ENCODE measurements at places on chromosomes 7 and 10.

DNA sequence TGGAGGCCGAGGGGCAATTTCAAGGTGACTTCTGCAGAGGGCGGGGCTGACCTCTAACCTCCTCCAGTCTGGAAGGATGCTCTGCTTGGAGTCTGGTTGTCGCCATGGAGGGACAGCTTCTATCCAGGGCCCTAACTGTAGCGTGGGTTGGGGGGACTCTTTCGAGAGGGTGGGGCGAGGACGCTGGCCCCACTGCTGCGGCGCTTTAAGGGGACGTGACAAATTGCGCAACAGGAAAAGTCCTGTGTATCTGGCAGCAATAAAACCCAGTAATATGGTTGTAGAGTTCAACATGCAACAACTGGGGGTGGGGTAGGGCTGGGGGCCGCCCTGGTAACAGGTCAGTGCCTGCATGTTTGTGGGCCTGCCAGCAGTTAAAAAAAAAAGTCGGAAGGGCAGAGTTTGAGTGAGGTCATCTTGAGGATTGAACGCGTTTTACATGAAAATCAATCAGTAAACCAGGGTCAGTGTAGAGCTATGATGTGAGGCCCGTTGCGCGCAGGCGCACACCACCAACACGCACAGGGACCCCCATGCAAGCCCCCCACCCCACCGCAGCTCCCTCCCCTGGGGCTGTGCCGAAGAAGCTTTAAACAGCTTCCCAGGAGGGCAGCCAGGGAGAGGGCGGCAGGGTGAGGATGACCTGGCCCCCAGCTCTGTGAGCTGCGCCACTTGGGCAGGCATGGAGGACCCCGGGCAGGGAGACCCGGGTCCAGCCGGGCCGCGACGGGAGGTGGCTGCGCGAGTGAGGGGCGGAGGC is 4.3 kb downstream of the SHH start:
- DNase-seq, result no peak

DNA sequence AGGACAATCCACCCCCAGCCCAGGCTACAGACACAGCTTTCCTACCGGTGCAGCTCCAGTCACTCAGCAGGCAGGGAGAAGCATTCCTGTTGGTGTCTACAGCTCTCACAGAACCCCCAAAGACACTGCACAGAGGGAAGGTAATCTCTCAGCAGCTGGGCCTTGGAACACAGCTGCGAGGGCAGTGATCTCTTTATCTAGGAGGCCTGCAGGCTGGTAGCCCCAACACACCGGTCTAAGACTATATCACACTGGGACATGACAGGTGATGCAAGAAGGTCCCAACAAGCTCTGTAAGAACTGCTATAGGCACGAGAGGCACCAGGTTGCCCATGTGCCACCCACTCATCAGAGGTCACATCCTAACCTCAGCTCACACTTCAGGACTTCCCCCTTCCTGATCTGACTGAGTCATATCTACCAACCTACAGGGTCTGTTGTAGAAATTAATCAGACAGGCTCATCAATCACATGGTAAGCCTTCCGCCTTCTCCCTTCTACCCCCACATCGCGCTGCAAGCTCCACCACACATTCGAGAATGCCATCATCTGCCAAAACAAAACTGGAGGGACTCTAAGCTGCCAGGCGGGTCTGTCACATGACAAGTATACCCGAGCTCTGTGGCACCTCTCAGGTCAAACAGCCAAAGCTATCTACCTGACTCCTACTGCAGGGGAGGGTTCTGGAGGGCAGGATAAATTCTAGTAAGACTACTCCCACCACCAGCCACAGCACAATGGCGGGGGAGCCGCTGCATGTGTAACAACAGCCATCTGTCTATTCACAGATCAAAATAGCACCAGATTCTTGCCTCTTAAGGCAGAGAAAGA is 26.1 kb downstream of the FAM53B start:
- DNase-seq, result peak; percentile 87

GRCh38 chr10:133069033-133069525 is 18.6 kb upstream of the ADGRA1 start:
- DNase-seq, result no peak

DNA sequence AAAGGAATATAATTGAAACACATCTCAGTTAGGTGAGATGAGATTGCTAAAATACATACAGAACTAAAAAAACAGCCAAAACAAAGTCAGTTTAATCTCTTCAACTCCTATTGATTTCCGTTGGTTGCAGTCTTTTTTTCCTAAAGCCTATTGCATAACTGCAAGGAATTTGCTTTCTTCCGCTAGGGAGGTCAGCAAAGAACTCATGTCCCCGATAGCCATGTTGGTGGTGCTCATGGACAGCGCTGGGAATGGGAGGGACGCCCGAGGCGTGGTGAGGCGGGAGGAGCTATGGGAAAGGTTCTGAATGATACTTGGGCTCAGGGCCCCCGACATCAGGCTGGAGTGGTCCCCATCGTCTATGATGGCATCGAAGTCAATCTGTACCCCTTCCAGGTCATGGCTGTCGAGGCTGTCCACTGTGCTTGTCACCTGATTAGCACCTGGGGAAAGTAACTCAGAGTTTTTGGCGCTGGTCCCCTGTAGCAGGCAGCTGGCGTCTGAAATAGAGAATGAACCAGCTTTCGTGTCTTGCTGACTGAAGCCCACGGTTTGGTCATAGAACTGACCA is 261.4 kb upstream of the INHBA start:
- no peak for DNase-seq

DNA sequence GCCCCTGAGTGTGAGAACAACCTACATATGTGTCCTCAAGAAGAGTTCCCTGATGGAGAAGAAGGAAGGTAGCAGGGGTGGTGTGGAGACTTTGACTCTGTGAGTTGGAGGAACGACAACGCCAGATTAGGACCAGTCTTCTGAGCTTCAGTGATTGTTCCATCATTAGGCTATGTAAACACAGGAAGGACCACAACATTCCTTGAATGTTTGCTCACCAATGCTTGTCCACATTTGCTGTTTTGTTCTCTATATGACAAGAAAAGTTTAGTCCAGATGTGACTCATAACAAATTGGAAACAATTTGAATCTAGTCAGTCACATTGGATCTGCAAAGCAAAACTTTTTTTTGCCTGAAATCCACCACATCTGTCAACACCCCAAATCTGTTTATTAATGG is 62.7 kb downstream of the ENTPD1 start:
- no peak for DNase-seq

- DNase-seq, result no peak
Measured at GRCh38 chr10:118816471-118817168, 61.9 kb upstream of the CACUL1 start.

DNA sequence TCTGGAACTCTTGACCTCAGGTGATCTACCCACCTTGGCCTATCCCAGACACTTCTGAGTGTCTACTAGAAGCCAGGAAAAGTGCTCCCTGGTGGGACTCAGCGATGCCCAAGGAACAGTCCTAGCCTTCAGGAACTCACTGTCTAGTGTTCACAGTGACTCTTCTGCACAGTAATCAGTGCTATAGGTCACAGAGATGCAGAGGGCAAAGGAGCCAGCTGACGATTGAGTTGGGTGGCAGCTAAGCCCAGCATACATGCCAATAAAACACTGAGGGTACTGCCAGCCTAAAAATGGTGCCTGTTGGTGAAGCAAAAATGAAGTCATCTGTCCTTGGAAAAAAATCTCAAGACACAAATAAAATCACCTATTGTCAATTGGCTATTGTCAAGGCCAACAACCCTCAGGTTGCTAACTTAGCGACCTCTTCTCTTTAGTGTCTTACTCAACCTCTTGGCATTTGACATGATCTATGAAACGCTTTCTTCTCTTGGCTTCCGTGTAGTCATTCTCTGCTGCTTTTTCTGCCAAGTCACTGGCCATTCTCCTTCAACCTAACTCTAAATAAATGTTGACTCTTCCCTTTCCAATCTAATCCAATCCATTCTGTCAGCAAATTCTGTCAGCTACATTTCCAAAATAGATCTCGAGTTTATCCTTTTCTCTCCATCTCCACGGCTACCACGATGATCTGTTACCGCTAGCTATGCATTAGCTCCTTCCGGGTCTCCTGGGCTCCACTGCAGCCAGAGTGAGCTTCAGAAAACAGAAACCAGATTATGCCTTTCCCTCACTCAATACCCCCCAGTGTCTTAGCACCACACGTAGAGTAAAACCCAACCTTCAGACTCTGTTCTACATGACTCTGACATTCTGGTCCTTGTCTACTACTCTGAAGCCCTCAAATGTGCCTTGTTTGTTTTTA is 99.2 kb downstream of the ATXN7L1 start:
- no peak for DNase-seq

DNA sequence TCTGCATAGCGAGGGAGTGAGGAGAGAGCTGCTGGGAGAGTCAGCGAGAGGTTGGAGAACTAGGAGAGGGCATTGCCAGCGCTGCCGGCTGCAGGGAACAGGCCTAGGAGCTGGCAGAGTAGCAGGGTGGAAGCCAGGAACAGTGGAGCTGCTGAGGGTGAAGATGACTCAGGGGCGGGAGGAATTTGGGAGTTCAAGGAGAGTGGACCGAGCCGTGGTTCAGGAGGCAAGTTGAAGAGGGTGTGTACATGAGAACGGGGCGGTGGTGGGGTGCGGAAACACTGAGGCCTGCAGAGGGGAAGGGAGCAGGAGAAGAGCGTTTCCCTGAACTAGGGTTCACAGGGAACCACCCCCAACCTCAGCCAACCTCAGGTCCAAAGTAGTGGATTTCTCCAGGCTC is 31.5 kb downstream of the HIF1AN start:
- DNase-seq, result no peak

GRCh38 chr7:29956487-29956836 is 33.1 kb downstream of the SCRN1 start:
- DNase-seq, result no peak

- no peak for DNase-seq
Measured at GRCh38 chr7:157525491-157525915, 188.7 kb downstream of the DNAJB6 start.

DNA sequence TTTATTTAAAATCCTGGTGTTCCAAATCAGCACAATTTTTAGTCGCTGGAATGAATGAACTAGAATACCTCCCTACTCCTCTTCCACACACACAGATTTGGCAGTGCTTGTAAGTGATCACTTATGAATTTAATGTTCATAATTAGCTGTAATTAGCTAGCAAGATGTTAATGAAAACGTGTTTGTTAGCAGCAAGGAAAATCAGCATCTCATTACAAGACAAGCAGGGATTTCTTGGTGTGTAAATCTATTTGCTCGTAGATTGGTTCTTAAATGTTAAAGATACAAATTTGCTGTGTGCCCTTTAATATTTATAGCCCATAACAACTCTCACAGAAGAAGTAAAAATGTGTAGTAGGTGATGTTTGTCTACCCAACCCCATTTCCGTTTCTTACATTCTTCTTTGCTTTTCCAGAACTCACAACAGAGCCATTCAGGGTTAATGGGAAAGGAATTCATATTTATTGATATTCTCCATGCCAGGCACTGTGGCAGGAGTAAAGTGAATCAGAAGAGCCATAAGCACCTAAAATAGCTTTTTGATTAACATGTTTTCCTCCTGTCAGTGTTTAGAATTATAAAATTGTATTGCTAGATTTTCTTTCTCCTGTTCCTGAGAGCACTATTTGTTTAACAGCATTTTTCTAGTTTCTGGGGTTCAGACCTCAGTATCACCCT is 49.6 kb downstream of the SEMA3C start:
- no peak for DNase-seq

DNA sequence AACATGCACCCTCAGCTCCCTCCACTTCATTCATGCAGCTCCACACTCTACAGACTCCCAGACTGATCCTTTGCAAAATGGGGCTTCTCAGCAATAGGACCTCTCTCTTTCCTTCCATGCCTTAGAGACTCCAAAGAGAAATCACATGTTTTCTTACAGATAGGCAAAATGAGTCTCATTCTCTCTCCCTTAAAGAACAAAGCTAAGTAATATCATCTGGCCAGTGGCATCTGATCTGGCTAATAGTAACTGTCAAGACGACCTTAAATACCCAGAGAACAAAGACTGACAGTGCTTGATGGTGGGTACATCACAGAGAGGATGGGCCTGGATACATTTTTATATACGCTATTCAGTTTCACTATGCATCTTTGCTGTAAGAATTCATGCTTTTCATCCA is 43.1 kb upstream of the CALD1 start:
- DNase-seq, result no peak

GRCh38 chr7:143352531-143353002 is 9.9 kb downstream of the FAM131B start:
- DNase-seq, result no peak

DNA sequence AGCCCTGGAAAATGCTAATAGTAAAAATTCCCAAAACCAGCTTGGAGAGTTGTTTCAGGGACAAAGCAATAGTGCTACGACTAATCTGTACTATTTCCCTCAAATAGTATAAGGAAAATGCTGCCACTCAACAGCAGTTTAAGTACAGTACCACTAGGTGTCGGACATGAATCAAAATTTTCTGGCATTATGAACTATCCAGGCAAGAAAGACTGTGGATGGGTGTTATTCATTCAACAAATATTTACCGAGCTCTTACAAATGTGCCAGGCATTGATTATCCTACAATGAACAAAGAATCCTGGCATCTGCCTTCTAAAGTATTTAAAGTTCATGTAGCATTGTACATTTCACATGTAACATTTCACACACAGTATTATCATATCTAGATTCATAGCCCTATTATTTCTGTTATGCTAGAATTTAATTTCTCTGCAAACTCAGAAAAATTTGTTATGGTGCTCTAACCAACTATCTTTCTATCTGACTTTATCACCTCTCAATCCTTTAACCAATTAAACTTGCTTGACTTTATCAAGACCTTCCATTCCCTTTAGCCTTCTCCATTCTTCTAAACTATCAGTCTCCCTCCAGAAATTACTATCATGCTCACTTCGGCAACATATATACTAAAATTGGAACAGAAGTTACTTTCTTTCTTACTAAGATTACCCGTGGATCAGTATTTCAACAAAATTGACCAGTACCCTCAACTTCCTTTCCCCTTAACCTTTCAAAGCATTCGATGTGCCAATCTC is 80.6 kb downstream of the ARHGAP21 start:
- no peak for DNase-seq

GRCh38 chr10:1255600-1256431 is 199.6 kb downstream of the WDR37 start:
- no peak for DNase-seq

GRCh38 chr10:30915146-30915545 is 116.5 kb downstream of the ZNF438 start:
- no peak for DNase-seq

GRCh38 chr7:96017877-96018276 is 245.5 kb downstream of the DYNC1I1 start:
- no peak for DNase-seq

- no peak for DNase-seq
Measured at GRCh38 chr10:132607491-132607890, 69.9 kb downstream of the INPP5A start.

DNA sequence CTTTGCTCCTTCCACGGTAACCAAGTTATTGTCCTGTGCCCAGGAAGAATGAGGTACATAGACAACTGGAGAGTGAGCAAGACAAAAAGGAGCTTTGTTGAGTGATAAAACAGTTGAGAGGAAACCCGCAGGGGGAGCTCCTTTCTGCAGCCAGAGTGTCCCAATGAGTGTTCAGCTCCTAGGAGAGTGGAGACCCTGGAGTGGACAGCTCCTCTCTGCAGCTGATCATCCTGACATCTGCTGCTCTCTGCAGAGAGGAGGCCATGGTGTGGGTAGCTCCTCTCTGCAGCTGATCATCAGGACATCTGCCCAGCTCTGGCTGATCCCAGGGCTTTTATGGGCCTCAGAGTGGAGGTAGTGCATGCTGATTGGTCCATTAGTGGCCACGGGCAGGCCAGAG is 53.4 kb upstream of the PCDH15 start:
- DNase-seq, result no peak
